ENCODE measurements at places on chromosomes 13 and 19.

DNA sequence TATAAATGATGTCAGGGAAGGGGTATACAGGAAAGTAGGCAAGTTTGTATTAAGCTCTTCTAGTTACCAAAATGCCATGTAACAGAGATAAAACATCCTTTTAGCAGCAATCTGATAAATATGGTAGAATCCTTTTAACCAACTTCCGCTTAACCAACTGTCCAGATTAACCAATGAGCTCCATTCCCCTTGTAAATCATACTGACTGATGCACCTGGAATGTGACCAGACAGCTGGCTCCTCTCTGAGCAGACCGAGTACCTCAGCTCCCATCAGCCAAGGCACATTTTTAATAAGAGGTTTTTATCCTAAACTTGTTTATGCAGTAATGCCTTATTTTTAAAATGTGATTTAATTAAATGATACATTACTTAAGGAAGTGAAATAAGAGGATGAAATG is 66.4 kb downstream of the KLF12 start:
- no peak for DNase-seq

GRCh38 chr13:44484562-44485138 is 91.5 kb downstream of the TSC22D1 start:
- DNase-seq, result no peak

DNA sequence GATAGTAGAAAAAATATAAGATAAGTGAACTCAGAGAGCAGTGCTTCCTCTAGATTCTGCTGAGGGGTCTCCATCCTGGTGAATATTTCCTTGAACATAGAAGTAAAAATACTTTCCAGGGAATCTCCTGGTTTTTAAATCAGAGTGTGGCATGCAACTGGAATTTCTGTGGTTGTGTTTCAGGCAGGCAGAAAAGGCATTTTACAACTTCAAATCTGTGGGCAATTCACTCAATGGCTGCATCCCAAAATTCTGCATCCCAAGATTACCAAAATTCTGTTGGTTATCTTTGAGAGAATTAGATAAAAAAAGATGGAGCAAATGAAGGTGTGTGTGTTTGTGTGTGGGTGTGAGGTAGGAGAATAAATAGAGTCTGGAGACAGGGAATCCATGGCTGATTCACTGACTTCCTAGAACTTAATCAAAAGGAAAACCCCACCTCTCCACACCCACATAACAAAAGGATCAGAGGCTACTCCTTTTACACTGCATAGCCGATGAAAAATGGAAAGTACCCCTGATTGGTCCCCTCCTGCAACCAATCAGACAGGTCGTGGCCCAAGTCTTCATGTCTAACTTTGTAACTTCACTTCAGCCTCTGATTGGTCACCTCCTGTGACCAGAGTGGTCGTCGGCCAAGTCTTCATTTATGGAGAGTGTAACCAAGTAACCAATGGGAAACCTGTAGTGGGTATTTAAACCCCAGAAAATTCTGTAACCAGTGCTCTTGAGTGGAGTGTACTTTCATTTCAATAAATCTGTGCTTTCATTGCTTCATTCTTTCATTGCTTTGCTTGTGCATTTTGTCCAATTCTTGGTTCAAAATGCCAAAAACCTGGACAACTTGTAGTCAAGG is 112.8 kb downstream of the DLEU7 start:
- no peak for DNase-seq

DNA sequence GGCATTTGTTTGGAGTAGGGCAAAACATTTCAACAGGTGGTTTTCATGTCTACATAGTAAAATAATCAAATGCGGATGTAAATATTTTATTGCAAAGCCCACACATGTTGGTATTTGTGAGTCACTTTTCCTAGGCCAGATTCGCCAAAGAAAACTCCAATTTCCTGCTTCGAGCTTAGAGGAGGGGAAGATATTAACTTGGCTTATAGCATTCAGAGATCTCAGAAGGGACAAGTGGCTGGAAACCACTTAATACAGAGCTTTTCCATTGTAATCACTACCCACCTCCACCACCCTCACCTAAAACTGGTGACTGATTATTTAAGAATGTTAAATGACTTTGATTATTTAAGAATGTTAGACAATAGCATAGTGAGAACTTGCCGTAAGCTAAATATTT is 530.6 kb upstream of the SPRY2 start:
- DNase-seq, result no peak

DNA sequence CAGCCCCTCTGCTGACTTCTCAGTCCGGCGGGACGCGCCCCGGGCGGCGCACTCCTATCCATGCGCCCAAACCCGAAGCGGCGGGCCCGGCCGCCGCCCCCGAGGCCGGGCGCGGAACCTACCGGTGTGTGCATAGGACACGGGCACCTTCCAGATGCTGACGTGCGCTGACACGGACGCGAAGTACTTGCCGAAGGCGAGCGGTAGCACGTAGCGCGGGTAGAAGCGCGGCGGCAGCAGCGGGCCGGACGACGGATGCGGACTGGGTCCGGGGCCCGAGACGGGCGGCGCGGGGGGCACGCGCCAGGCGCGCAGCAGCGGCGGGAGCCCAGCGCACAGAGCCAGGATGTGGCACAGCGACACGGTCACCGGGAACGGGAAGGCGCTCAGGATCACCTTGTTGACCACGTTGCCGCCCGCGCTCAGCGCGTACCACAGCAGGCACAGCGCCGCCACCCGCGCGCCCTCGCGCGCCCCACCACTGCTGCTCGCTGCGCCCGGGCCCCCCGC is 338 bp downstream of the SLC35E1 start:
- DNase-seq, result no peak

GRCh38 chr13:42612021-42612765 is 38.2 kb downstream of the TNFSF11 start:
- no peak for DNase-seq

DNA sequence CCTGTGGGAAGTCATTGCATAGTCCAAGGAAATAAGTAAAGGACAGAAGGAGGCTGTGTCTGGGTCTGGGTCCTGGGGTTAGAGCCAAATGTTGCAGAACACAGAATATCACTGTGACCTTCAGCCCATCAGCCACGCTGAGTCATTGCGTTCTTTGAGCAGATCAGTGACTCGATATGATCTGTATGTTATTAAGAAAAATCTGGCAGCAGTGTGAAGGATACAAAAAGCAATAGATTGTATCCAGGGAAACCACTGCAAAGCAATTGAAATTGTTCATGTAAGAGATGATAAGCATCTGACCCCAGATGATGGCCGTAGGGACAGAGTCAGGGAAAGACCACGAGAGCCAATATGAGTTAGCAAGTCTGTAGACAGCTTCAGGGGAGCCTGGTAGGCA is 1575.1 kb upstream of the SLC10A2 start:
- DNase-seq, result no peak

DNA sequence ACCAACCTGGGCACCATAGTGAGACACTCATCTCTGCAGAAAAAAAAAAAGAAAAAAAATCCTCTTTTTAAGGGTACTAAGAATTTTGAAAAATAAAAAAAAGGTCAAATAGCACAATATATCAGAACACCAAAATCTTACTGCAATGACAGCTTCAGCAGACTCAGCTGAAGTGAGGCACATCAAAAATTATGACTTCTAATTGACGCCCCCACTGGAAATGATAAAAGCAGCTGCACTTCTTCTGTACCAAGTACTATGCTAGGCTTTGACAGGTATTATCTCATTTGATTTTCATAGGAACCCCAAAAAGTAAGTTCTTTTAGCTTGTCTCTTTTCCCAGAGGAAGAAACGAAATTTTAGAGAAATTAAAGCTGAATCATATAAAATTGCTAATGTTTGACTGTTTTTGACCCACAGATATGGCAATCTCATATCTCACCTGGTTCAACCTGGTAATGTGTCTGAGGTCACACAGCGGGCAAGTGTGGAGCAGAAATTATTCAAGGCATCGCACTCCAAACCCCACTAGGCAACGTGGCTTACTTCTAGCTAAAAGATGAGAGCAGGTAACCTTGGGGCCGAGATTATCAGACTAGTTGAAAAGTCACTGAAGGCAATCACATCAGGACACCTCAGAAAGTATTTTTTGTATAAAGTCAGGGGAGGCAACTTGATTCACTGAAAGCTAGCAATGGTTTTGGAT is 78.1 kb downstream of the TNFSF11 start:
- no peak for DNase-seq

GRCh38 chr13:57527114-57527735 is 104.3 kb upstream of the PCDH17 start:
- DNase-seq, result no peak

DNA sequence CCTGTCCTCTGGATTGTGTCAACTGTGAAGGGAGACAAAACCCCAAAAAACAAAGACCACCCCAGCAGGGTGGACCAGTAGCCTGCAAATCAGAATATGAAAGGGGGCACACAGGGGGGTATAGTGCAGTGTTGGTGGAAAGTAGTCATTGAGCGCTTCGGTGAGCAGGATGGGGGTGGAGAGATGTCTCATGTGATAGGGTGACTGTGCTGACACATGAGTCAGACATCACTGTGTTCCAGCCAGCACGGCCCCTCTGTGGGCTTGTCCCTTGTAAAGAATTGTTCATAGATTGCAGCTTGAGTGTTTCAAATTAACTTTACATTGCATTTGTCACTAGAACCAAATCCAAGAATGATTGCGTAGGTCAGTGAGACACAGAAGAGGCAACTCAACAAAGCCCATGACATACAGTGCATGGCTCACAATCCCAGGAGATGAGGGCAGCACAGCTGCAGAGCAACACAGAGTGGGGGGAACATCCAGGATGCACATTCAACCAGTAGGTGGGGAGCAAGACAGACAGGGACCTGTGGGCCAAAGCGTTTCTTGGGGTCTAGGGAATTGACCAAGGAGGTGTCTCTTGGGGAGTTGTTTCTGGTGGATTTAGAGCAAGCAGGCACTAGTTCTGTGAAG is 7.5 kb downstream of the ZNF440 start:
- DNase-seq, result no peak

GRCh38 chr19:54151362-54152035 is 8.0 kb downstream of the LENG1 start:
- DNase-seq, result no peak

- no peak for DNase-seq
Measured at GRCh38 chr13:49298903-49299605, 51.3 kb downstream of the CDADC1 start.

DNA sequence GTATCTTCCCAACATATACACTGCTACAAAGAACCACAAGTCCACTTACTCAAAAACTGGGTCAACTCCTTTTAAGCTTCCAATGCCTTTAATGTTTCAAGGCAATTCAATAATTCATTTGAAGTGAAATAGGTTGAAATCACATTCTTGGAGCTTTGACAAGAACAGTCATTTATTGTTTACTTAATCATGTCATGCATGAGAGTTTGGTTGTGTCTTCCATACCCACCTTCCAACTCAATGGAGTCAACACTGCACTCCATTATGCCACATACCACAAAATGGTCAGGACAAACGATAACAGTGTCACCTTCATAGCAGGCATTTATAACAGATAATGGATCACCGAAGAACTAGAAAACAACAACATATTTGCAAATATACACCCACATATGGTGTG is 506.3 kb downstream of the UQCRFS1 start:
- DNase-seq, result no peak

DNA sequence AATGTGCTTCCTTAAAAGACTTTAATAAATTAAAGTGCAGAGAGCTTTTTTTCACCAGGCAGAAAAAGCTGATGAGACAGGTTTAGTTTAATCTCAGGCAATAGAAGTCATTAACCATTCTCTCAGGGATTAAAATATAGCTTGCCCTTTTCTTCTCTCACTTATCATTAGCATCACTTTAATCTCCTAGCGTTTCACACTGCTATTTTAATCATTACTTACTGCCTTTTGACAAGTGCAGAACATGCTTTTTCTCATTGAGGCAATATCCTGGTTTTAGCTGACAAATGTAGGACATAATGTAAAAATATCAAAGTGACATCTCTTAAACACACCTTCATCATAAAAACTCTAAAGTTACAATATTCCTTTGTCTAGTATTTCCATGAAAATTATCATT is 94.6 kb downstream of the DACH1 start:
- no peak for DNase-seq

DNA sequence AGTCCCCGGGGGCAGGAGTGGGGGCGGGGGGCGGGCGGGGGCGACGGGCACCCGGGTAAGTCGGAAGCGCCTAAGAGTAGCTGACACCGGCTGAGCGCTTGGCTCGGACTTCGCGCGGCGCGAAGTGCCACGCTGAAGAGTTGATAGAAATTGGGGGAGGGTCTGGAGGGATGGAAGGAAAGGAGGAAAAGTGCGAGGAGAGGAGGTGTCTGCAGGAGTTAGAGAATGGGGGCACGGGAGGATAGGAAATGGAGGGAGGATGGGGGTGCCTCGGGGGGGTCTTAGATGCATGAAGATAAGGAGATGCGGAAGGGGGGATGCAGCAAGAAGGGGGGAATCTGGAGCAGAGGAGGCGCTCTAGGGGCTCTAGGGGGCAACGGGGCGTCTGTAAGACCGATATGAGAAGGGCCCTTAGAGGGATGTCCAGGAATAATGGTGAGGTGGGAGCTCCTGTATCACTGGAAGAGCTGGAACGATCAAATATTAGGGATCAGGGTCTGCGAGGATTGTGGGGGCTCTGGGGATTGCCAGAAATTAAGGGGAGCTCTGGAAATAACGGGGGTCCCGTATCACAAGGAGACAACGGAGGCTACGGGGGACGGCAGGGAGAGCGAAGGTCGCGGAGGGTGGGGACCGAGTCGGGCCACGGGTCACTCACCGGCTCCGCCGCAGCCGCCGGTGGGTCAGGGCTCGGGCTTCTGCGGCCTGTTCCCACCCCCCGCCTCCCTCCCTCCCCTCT is at the start of gene MYPOP:
Gene MYPOP, minus strand, starts transcription at position 702 of the 739 bp plus-strand sequence. CDS start 840 bp downstream, outside the sequence.
- no peak for DNase-seq

- DNase-seq, result no peak
Measured at GRCh38 chr13:51025245-51025905, 85.7 kb downstream of the C13orf42 start.

- no peak for DNase-seq
Measured at GRCh38 chr13:30119476-30119875, 187.9 kb downstream of the KATNAL1 start.

GRCh38 chr19:808423-808775 is 11.1 kb downstream of the PTBP1 start:
- DNase-seq, result no peak

DNA sequence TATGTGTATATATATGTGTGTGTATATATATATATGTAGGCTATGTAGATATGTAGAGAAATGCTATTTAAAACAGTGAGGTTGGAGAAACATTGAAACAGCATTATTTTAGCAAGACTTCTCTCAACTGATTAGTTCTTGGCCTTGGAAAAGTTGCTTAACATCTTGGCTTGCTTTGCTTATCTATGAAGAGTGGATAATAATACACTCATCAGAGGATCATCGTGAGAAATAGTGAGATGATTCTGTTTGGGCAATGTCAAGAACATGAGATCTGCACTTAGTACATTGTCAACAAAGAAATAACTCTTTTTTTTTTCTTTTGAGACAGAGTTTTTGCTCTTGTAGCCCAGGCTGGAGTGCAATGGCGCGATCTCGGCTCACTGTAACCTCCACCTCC is 128.3 kb downstream of the KLF5 start:
- DNase-seq, result no peak

- DNase-seq, result no peak
Measured at GRCh38 chr13:99516153-99516929, 15.1 kb downstream of the TM9SF2 start.

DNA sequence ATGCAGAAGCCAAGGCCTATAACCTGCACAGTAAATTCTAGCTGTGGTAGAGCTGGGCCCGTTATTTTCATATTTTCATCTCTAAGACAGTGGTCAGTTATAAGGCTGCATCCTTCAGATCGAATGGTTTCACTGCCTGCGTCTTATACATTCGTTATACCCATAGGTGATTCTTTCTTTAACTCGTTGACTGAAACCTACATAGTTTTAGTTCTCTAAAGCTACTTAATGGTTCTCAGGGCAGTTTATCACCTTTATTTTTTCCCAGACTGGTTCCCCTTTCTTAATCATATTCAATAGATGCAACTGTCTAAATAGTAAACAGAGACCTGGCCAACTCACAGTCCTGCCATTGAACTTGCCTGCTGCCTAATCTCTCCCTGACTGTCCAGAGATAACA is 615.3 kb upstream of the SLITRK1 start:
- DNase-seq, result no peak

Measured in stimulated activated CD4-positive, alpha-beta T cell treated with anti-CD3 and anti-CD28 coated beads, Interleukin-2, amount 100 ng/mL, for 48 hours (primary cell).